ENCODE measurements at places on chromosomes 7 and 10.

DNA sequence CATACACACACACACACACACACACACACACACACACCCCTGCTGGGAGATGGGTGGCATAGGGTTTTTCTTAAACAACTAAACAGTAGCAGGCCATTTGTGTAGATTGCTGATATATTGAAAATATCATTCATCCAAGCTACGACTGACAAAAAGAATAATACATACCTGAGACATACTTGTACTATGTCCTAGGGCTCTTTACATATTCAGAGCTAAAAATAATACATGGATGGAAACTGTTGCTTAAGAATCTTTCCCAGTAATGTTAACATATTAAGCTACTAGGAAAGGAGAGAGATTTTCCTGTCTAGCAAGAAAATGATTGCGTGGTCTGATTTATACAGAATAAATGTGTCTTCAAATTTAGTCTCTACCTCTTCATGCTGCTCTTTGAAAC, 40.2 kb upstream of the TUBB8 start:
- no peak for DNase-seq

- no peak for DNase-seq
These were observed 4.0 kb downstream of the EFCAB10 start for GRCh38 chr7:105577251-105577650.

GRCh38 chr10:125000366-125001312, 58.7 kb downstream of the ZRANB1 start:
- no peak for DNase-seq

DNA sequence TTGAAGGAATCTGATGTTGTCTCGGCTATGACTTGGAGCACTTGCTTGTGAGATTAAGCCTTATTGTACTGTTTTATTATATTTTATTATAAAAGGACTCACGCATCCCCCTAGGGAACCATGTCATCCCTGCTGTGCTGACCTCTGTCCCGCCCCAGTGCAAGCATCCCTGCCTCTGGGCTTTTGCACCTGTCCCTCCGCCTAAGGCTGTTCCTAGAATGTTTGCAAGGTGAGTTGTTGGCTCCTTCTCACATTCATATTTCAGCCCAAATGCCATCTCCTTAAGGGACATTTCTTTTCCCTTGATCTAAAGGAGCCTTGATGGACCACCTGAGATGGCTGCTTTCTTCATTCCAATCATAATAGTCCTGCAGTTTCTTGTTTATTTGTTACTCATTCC, 236.9 kb upstream of the IGFBP3 start:
- DNase-seq = no peak

DNA sequence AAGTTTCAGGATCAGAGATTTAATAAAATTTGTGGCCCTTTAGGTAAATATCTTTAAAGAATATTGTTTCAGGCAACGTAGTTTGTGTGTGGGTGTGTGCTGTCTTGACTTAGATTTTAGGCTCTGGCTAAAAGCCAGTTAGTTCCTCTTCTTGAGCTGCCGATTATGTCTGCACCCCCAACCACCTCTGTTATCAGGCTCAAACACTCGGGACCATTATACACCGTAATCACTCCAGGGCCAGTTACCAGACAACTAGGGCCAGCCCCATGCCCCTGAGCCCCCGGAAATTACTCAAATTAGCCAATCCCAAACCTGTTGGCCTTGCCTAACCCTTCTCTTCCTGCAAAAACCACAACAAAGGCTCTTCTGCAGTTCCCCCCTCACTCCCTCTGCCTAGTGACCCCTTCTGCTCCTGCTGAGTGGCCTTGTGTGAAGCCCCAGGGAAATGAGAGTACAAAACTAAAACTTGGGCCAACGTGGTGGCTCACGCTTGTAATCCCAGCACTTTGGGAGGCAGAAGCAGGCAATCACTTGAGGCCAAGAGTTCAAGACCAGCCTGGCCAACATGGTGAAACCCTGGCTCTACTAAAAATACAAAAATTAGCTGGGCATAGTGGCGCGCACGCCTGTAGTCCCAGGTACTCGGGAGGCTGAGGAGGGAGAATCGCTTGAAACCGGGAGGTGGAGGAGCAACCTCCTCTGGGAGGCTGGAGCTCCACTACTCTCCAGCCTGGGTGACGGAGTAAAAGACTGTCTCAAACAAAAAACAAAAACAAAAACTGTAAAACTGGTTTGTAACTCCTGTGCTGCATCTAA, 9.2 kb upstream of the HNRNPF start:
- no peak for DNase-seq

- DNase-seq = no peak
These were observed 264.9 kb downstream of the SKIDA1 start for GRCh38 chr10:21260506-21261149.

DNA sequence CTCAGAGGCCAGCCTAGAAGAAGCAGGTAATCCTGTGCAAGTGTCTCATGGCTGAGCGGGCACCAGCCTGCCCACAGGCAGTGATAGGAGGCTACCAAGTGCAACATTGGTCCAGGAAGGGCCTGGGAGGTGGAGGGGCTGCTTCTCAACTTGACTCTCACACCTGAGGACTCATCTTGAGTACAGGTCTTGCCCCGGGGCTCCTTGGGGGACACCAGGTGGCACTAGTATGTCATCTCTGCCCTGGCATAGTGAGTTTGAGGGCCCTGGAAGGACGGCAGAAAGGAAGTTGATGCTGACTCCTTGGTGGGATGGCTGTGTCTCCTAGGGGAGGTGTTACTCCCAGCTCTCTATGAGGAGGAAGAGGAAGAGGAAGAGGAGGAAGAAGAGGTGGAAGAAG, 2.3 kb downstream of the CCDC136 start:
- DNase-seq = no peak

DNA sequence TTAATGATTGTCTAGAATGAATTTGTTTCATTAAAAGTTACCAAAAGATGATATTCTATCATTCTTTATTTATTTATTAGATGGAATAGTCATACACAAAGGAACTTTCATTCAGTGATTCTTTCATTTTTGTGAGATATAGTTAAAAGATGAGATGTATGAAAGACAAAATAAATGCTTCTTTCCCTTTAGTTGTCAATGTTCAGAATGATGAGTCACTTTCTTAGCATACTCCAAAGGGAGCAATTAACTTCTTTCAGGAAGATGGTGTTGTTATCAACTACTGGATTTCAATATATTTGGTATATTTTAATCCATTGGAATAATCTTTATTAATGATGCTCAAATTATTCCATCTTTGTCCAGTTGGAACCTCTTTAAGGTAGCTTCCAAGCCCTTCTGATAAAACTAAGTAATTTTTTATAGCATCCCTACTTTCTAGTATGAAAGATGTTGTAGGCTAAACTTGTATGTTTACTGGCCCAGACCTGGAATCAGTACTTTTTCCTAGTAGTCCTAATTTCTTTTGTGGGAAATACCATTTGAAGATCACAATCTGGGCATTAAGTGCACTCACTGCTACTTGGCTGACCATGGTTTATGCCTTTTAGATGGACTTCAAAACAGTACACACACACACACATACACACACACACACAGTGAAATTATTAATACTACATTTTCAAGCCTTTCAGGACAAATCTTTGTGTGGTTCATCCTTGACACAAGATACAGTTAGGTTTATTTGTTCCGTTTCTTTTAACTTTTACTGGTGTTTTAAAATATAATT, 2.5 kb downstream of the GIMAP7 start:
- DNase-seq = no peak

DNA sequence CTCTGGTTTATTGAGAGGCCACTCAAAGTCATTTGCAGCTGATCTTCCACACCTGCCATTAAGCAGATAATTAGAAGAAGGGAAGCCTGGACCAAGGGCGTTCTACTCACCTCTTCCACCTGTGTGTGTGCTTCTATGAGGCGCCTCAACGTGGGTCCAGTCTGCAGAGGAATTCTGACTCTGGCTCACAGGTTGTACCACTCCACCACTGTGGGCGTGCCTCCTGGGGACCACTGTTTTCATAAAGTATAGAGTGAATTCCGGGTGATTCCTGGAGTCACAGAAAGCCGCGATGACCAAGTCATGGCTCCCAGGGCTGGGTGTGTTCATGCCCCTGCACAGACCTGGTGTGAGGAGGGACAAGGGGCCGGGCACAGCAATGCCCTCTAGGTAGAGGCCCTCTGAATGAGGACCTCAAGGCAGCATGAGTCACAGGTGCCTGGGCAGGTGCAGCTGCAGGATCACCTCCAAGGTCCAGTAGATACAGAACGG, 408.3 kb upstream of the MGMT start:
- DNase-seq = no peak

DNA sequence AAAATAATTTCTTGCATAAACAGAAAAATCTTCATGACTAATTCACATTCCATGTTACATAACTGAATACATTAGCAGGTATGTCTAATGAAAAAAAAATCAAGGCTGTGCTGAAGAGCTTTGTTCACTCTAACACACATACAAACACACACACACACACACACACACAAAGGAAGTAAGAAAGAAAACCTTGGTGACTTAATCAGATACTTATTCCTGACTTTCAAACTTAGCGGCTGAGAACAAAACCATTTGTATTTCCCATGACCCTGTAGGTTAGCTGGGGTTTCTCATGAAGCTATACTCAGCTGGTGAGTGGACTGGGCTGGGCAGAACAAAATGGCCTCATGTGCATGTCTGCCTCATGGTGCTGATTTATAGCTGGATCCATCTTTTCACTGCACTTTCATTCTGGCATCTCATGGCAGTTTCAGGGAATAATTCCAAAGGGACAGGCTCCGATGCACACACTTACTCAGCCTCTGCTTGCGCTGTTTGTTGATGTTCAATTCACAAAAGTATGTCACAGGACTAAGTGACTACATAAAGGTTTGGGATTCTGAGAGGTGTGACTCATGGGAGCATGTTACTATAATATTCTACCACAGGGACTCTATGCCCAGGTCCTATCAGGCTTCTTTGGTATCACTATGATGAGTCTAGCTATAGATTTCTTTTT, 161.2 kb downstream of the PCLO start:
- peak; percentile 3 for DNase-seq

GRCh38 chr7:74044366-74045350, 16.7 kb downstream of the ELN start:
- DNase-seq = no peak

- peak; percentile 9 for DNase-seq
These were observed 24.5 kb upstream of the KLF14 start for GRCh38 chr7:130758429-130759056.

GRCh38 chr10:6089334-6090219, 743 bp downstream of the RBM17 start:
- no peak for DNase-seq

GRCh38 chr7:138750901-138751464, 46.8 kb upstream of the TMEM213 start:
- DNase-seq = no peak

- DNase-seq = peak; percentile 31
These were observed 818.6 kb downstream of the GRID1 start for GRCh38 chr10:85548034-85548433.

- DNase-seq = peak; percentile 89
These were observed 497.3 kb upstream of the GALNT17 start for GRCh38 chr7:70634610-70635068.

Measured in skeletal muscle cell (primary cell).